Lung (tissue), 17 donors: ENCODE measurements at places on chromosomes 7 and 10. TPM values are rescaled to one million over a fixed set of nuclear protein-coding genes. Genes with fewer than 3 reads are reported as not detected.

ACSL5 gene
- 71.0 TPM for polyA plus RNA-seq

DUSP5 gene
- polyA plus RNA-seq: 12.3 TPM

IGFBP1 gene
- polyA plus RNA-seq: not detected

NEUROD6 gene
- polyA plus RNA-seq: not detected

ADAM12 gene
- polyA plus RNA-seq: 0.16 TPM
